ENCODE measurements at places on chromosomes 4 and X. TPM values are rescaled to one million over a fixed set of nuclear protein-coding genes. Genes with fewer than 3 reads are reported as not detected.

DNA sequence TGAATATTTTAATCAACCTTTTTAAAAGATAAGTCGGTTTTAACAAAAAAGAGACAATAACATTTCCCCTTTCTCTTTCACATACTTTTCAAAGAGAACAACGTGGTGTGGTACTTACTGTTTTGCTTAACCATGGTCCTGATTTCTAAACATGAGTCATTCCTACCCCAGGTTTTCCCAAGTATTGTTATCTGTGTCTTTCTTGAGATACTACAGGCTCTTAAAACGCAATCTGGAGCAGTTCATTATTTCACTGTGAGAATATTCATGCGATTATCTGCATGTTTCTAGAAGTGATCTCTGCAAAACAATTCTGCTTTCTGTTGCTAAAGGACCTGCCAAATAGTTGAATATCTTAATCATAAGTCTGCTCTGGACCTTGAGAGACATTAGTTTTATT is 127.3 kb downstream of the TENM3 start:
- peak; percentile 23 for DNase-seq

RBM47 gene
- total RNA-seq, result 0.13 TPM

CENPC gene
- 22.7 TPM for total RNA-seq

DNA sequence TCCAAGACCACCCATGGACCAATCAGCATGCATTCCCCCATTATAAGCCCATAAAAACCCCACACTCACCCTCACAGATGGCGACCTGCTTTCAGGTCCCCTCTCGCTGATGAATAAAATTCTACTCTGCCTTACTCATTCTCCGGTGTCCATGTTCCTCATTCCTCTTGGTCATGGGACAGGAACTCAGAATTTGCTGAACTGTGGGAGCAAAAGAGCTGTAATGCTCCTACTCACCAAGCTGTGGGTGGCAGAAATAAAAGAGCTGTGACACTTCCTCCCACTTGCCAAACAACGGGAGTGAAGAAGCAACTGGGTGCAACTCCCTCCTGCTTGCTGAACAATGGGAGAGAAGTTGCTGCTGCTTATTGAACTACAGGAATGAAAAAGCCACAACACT is 168.5 kb upstream of the PCDH18 start:
- DNase-seq, result peak; percentile 65

- DNase-seq, result no peak
These were observed 14.1 kb upstream of the CYTL1 start for GRCh38 chr4:5033281-5033841.

GRCh38 chrX:10099411-10099810 is 57.4 kb upstream of the CLCN4 start:
- no peak for DNase-seq

GRCh38 chr4:158775091-158775651 is 6.3 kb downstream of the FNIP2 start:
- peak; percentile 56 for DNase-seq

- peak; percentile 71 for DNase-seq
These were observed at the start of gene APOOL for GRCh38 chrX:85003655-85004244. APOOL (plus strand) TSS chrX:85003877; CDS start chrX:85003913, 36 bp downstream.

DNA sequence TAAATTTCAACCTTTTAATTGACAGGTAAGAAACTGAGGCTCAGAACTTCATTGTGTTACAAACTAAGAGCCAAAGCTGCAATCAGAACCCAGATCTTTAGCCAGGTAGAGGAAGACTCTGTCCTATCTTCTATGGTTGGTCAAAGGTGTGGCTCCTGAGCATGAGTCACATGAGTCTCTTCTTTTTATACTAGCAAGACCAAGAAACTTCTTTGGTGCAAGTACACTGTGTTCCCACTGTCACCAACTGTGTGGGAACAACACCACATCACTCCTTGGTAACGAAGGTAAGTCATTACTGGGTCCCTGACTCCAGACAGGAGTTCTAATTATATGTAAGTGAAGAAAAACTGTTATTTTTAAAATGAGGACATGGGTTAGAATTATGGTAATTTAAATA is 290.1 kb downstream of the INPP4B start:
- DNase-seq, result no peak

GRCh38 chr4:147778942-147779341 is 47.1 kb downstream of the ARHGAP10 start:
- no peak for DNase-seq

HTN3 gene
- not detected for total RNA-seq

GRCh38 chrX:73965833-73966232 is 338.1 kb upstream of the ZCCHC13 start:
- no peak for DNase-seq

DNA sequence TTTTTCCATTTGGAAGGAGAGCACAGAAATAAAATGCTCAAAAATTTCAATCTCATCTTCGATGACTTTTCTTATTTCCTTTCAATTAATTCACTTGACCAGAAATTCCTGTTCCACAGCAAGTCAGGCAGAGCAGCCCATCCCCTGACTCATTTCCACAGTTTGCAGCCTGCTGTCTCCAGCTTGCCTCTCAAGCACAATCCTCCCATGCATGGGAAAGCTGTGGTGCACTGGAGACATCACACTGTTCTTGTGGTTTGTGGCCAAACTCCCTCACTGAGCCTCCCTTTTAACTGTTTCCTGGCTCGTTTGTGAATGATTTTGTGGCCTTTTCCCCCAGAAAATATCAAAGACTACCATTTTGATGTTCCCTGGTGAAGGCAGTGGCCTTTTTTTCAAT is 114.0 kb upstream of the ENPEP start:
- peak; percentile 4 for DNase-seq

- DNase-seq, result no peak
These were observed 92.4 kb upstream of the WDR17 start for GRCh38 chr4:175973027-175973923.

GRCh38 chr4:15451181-15451865 is 18.4 kb upstream of the CC2D2A start:
- no peak for DNase-seq

GRCh38 chr4:141229408-141230101 is 8.9 kb downstream of the ZNF330 start:
- no peak for DNase-seq

TMEM31 gene
- not detected for total RNA-seq

BEX1 gene
- total RNA-seq, result not detected

- DNase-seq, result no peak
These were observed 40.9 kb upstream of the NYX start for GRCh38 chrX:41406201-41406600.

ATP2B3 gene
- total RNA-seq, result not detected

- DNase-seq, result no peak
These were observed at the start of gene SCRG1 for GRCh38 chr4:173398779-173399415. SCRG1 (minus strand) TSS chr4:173399116; CDS start chr4:173391414, 7,702 bp downstream.

DNA sequence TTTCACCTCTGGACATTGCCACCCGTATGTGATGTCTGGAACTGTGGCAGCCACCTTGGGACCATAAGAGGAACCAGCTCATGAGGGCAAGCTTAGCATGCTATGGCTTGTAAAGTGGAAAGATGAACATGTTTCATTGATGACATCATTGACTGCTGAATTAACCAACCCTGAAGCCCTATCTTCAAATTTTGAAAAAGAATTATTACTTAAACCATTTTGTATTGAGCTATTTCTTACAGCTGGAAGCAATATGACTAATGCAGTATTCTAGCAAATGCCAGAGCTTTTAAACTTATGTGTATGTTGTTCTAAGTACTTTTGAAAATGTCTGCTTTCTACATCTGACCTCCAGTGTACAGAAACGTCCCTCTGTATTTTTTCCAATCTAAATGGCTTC is 18.1 kb downstream of the GUCY2F start:
- DNase-seq, result no peak

DNA sequence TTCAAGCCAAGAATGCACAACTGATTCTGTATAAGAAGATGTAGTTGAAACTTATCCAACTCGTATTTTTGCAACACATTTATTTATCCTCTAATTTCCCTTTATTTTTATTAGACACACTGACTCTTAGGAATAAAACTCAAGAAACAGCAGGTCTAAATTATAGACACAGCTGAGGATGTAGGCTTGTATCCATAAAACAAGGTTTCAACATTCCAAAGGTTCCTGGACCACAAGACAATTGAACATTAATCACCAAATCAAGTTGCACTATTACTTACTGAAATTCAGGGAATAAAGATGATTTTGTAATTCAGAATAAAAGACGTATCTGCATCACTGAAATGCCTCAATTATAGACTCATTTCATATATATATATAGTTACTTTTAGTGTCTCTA is 683.5 kb upstream of the GRIA3 start:
- no peak for DNase-seq

PRPS2 gene
- total RNA-seq, result 79.3 TPM

- no peak for DNase-seq
These were observed 733.4 kb upstream of the INTU start for GRCh38 chr4:126899331-126899801.

HELT gene
- not detected for total RNA-seq

GRCh38 chrX:47420265-47420664 is 49.9 kb downstream of the ZNF157 start:
- no peak for DNase-seq

DNA sequence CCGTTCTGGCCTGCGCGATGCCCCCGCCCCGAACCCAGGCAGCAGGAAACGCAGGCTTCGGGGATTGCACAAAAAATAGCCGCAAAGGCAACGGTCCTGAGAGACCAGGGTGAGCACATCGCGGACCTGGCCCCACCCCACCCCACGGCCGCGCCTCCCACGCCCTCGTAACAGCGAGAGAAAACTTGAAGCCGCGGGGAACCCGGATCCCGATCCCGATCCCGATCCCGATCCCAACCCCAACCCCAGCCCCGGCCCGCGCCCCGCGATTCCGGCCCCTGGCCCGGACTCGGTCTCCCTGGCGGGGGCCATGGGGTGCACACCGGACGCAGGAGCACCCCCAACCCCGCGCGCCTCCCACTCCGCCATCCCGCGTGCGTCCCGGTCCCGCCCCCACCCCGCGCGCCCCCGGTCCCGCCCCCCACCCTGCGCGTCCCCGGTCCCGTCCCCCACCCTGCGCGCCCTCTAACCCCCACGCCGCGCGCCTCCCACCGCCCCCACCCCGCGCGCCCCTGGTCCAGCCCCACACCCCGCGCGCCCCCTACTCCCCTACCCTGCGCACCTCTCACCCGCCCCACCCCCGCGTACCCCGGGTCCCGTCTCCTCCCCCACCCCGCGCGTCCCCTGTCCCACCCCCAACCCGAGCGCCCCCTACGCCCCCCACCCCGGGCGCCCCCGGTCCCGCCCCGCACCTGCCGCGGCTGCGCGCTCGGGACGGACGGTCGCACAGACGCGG is 29.0 kb downstream of the NOP14 start:
- no peak for DNase-seq

DNA sequence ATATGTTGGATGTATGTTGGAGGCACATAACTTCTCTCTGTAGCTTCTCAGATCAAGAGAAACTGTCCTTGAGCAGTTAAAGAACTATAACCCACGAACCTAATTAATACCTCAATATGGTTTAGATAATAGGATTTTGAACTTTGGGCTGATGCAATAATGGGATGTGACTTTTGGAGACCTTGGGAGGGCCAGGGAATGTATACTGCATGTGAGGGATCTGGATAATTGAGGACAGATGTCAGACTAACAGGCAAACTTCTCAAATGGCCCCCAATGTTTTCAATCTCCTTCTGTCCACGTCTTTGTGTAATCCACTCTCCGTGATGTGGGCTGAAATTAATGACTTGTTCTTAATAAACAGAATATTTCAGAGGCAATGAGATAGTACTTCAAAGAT is 202.2 kb upstream of the FAT4 start:
- no peak for DNase-seq

UCP1 gene
- not detected for total RNA-seq

NDNF gene
- not detected for total RNA-seq

DNA sequence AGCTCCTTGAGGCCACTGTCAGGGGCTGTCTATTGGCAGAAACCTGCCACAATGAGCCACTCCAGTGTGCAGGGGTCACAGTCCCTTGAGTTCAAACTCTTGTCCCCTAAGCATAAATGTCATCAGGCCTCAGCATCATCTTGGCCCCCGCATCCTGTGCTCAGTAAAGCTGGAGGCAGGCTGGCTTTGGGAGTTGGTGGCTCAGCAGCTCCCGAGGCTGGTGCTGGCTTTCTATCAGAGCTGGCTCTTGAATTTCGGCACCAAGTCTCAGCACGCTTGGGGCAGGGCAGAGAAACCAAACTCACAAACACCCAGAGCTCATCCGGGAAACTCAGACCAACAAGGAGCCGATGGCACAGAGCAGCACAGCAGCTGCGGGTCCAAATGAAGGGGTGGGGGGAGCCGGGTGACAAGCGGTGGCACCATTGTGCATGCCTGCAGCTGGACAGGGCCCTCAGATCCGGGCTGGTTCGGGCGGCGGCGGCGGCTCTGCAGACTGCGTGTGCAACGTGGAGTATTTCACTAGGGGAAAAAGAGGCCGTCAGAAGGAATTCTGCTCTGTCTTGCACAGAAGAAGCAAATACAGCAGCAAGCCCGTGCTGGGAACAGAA is 75.5 kb downstream of the MTMR1 start:
- DNase-seq, result no peak

DNA sequence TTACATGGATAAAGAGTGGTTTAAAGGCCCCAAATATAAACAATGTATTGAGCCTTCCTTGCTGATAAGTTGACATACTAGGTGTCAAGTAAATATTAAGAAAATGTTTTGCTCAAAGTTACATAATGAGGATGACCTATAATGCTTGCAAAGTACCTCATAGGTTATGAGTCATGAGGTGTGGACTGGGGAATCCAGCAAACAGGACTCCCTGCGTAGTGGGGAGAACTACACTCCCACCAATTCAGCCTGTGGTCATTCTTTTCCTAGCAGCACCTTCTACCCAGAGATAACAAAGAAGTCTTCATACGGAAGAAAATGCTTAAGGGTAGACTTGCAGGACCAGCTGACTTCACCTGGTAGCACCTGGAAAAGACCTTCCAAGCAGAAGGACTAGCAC is 418.9 kb upstream of the CPEB2 start:
- DNase-seq, result no peak

GYPE gene
- total RNA-seq, result 2.1 TPM

DNA sequence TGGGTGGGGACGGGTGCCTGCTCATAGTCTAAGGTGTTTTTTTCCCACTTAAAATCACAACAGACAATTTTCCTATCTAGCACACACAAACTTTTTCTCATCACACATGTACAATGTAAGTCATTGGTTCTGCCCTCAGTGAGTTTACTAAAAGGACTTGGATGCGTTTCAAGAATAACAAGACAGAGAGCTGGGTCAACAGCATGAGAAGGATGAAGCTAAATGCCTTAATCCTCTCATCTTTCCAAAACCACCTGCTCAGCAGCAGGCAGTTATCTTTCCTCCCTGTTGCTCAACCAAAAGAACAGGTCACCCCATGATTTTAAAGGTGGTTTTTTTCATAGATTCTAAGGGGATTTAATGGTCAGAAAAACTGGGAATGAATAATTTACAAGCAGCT is 40.1 kb downstream of the OFD1 start:
- DNase-seq, result no peak

GRCh38 chr4:19700992-19701391 is 550.7 kb upstream of the SLIT2 start:
- DNase-seq, result no peak

SH3RF1 gene
- 14.1 TPM for total RNA-seq
